HFFc6 (cell line): ENCODE measurements at places on chromosomes 16 and 17. TPM values are rescaled to one million over a fixed set of nuclear protein-coding genes. Genes with fewer than 3 reads are reported as not detected.

GRCh38 chr16:64864232-64864809 is 257.5 kb downstream of the CDH11 start:
- DNase-seq: peak; percentile 94

GRCh38 chr16:14148569-14148968 is 77.5 kb downstream of the MRTFB start:
- DNase-seq: no peak

Gene TMC8
- not detected in 3 replicates for total RNA-seq

- no peak for DNase-seq
Observed at GRCh38 chr17:3531266-3532101, 26.1 kb downstream of the TRPV3 start.

- DNase-seq: peak; percentile 10
Observed at GRCh38 chr17:81832608-81833159, 407 bp downstream of the MCRIP1 start.

- DNase-seq: no peak
Observed at GRCh38 chr17:76560036-76560876, 20.4 kb downstream of the PRCD start.

DNA sequence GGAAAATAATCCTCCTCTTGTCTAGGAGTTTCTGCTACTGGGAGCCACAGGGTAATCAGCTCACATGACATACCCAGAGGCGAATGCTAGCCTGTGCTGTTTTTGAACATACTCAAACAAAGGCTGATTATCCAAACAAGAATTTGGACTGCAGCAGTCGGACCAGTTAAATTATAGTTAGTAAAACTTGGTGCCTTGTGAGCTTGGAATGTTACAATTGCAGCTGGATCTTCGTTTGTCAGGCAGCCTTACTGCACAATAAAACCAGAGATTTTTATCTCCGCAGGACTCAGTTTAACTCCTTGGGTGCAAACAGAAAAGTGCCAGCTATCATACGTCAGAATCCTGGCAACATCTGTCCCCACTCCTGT is 163.8 kb upstream of the TBX2 start:
- DNase-seq: peak; percentile 87

DNA sequence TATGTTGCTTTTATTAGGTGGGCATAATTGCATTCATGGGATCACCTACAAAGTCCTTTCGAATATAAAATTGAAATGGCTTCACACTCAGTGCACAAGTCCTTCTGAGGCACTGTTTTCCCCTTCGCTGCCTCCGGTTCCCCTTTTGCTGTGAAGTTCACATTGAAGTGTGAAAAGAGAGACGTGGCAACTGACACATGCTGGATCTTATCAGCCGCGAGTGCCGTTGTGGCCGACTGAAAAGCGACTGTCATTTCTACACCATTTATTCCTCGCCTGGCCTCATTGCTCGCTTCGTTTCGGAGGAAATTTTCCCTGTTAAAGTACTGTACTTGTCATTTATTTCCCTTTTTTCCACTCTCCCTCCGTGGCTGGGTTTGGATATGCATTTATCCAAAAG is 423.5 kb downstream of the MAF start:
- no peak for DNase-seq

DNA sequence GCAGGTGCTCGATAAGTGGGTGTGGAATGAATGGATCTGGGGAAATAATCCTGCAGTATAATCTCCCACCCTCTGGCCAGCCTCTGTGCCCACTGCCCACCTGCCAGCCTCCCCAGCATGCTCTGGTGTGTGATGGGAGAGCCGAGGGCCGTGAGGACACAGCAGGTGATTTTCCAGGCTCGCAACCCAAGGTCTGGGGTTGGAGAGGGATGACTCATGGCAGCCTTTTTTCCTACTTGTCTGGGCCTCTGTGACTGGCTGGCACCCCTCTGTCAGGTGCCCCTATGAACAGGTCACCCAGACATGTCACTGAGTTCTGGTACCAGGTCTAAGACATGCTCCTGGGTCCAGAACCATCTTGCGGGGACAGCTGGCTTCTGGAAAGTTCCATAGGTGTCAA is 385.7 kb upstream of the TNRC6C start:
- DNase-seq: no peak

Gene MCRIP2
- total RNA-seq: 23.4 to 35.0 TPM (median 30.8 TPM) in 3 replicates

Gene EVPL
- total RNA-seq: not detected in 3 replicates

DNA sequence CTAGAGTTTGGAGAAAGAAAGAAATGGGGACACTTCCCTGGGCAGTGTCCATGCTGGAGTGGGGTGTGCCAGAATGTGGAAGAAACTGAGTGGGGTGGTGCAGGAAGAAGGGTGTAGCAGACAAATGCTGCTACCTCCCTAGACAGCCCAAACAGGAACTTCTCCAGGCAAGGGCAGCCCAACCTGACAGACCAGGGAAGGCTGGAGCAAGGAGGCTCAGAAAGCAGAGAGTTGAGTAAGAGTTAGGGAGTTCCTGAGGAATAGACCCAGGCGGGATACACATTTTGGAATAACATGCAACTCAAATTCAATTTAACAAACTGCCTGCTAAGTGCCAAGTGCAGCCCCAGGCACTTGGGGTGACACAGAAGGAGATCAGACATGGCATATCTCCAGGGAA is 1.0 kb upstream of the MYO18A start:
- DNase-seq: no peak

Gene RAB26
- 0.51 to 0.55 TPM in 2 of 3 replicates, not detected in the other for total RNA-seq

GRCh38 chr16:90007015-90007414 is 12.2 kb downstream of the DBNDD1 start:
- DNase-seq: no peak

- DNase-seq: no peak
Observed at GRCh38 chr16:70711211-70712031, 25.6 kb upstream of the MTSS2 start.

Gene SLC16A6
- total RNA-seq: 0.13 to 0.42 TPM (median 0.39 TPM) in 3 replicates

Gene LRRC75A
- total RNA-seq: 0.23 TPM in 2 replicates

Gene MNT
- total RNA-seq: 19.4 to 23.0 TPM (median 20.1 TPM) in 3 replicates

- DNase-seq: no peak
Observed at GRCh38 chr17:40714473-40714872, 10.9 kb upstream of the KRT24 start.
